NCI-H774 (cell line): ENCODE measurements at places on chromosomes 3 and 15.

DNA sequence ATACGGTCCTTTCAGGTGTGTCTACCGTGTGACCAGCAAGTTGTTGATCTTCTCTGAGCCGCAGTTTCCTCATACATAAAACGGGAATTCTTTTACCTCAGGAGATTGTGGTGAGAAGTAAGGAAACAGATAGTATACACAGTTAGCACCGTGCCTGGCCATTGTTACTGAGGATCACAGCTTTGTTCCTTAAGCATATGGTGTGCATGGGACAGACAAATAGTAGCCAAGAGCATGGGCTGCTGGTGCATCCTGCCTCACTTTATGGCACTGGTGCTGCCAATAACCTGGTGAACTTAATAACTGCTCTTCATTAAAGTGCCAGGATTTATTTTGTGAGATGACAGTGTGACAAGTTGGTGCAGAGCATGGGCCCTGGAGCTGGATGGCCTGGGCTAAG lies 86.3 kb downstream of the PDCD6IP start:
- no peak for DNase-seq

DNA sequence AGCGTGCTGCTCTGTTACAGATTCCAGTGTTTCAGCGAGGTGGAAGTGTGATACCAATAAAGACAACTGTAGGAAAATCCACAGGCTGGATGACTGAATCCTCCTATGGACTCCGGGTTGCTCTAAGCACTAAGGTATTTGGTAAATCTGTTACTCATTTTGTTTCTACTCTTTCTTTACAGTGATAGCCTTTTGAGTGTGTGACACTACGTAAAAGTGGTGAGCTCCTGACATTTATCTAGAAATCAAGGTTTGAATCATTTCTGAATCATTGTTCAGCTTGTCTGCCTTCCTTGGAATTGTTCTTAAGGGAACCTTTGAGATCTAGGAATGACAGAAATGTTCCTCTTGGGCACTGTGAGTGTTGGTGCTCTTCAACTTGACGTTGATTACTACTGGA lies 11.2 kb upstream of the CAPN3 start:
- DNase-seq, result no peak

- DNase-seq, result no peak
Measured at GRCh38 chr3:184611607-184612281, 50.2 kb downstream of the EPHB3 start.

DNA sequence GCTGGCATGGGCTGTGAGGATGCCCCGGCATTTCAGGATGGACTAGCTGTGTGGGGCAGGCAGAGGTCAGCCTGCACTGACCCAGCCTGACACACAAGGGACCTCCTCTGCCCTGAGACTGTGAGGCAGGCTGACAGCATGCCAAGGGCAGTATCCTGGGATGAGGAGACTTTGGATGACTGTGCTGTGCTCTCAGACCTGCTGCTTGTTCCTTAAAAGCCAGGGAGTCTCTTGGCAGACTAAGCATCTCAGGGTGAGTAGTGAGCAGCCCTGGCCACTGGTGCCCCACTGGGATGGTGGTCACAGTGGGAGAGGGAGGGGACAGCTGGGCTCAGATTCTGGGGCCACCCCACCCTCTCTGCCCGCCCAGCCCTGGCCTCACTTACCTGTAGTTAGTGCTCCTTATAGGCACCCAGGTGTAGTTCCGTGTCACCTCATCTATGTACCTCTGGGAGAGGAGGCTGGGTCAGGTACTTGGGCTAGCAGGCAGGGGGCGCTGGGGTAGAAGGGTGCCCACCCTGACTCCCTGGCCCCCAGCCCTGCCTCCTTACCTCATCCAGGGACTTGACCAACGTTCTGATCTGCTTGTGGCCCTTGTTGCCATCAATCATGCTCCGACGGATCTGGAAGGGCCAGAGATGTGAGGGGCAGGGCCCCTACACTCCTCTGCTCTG lies 16.1 kb upstream of the TMEM115 start:
- DNase-seq, result no peak

DNA sequence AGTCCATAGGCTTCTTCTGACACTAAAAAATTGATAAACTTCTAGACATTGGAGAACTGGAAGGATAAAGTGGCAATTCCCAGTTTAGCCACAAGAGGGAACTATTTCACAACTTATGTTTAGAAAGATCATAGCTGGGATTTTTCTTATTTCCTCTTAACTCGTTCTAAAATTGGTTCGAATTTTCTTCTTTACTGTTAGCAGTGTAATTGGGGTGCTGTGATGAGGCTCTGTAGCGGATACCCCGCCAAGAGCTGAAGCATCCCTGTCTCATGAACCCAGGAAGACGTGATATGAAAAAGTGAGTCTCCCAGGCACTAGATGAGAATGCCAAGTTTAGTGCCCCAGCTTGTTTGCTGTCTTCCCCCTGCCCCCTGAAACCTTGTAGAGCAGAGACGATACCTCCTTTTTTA lies 85.1 kb downstream of the PDCD6IP start:
- no peak for DNase-seq

DNA sequence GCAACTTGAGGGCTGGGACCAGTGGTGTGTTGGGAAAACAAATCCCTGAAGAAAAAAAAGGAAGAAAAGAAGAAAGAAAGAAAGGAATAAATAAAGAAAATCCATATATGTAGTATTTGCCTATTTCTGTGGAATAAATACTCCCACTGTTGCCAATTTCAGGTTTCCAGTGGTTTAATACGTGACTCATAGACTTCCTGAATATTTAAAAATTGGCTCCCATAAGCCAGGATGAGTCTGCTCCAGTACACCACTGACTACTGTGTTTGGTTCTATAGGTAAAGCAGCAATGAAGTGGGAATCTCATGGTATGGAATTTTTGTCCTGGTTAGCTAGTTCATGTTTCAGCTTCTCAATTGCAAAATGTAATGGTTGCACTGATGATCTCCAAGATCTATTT lies 31.6 kb downstream of the PYDC2 start:
- DNase-seq, result no peak

GRCh38 chr3:18010001-18010400 lies 267.6 kb upstream of the TBC1D5 start:
- DNase-seq, result no peak

- no peak for DNase-seq
Measured at GRCh38 chr15:97567411-97567810, 393.1 kb upstream of the ARRDC4 start.

DNA sequence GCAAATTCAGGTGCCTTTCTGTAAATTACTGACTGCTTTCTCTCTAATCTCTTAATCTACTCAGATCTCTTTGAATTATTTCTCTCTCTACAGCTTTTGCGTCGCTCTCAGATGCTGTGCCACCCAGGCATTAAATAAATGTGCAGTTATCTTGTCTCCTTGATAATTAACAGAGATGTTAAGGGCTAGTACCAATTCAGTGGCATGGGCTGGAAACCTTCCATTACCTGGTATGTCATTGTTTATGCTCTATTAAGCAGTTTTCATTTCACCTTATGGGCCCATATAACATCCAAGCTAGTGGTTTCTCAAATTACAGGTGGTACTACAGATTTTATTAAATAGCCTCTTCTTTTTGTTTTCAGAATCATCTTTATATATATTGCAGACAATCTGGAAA lies 66.0 kb downstream of the PEX5L start:
- no peak for DNase-seq

DNA sequence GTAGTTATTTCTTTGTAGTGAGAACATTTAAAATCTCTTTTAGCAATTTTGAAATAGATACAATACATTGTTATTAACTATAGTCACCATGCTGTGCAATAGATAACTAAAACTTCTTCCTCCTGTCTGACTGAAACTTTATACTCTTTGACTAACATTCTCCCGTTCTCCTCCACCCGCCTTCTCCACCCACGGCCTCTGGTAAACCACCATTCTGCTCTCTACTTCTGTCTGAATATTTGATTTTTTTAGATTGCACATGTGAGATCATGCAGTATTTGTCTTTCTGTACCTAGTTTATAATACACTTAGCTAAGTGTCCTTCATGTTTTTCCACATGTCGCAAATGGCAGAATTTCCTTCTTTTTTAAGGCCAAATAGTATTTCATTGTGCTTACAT lies 72.8 kb upstream of the RBM5 start:
- no peak for DNase-seq

- no peak for DNase-seq
Measured at GRCh38 chr15:52642386-52643361, 36.5 kb downstream of the ATOSA start.

DNA sequence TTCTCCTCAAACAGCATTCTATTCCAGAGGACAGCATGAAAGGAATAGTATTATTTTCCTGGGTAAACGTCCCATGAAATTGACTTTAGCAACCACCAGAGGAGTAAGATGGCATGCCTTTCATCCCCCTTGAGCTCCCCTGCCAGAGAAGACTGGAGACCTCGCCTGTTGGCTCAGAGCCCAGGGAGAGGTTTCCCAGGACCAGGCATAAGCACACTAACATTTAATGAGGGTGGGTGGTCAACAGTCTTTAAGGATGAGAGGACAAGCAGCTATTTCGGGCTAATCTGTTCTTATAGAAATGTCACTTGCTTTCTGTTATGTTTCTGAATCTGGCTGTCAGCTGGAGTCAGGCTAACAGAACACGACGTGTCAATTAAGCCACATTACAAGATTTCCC lies 390.5 kb downstream of the GABRG3 start:
- DNase-seq, result no peak

- DNase-seq, result peak; percentile 56
Measured at GRCh38 chr3:159263750-159264553, 462.1 kb downstream of the MFSD1 start.

DNA sequence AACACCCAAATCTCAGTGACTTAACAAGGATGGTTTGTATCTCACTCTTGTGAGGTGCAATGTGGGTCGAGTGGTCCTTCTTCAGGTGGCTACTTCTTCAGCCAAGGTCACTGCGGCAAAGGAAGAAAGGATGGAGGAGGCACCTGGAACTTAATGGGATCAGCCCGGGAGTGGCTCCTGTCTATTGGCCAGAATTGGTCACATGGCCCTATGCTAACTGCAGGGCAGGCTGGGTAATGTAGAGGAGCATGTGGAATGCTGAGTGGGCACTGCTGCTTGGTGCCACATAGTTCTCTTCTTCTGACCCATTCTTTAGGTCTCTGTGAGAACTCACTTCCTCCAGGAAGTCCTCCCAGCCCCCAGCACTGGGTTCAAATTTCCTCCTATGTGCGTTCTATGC lies 20.3 kb upstream of the FAM3D start:
- no peak for DNase-seq

DNA sequence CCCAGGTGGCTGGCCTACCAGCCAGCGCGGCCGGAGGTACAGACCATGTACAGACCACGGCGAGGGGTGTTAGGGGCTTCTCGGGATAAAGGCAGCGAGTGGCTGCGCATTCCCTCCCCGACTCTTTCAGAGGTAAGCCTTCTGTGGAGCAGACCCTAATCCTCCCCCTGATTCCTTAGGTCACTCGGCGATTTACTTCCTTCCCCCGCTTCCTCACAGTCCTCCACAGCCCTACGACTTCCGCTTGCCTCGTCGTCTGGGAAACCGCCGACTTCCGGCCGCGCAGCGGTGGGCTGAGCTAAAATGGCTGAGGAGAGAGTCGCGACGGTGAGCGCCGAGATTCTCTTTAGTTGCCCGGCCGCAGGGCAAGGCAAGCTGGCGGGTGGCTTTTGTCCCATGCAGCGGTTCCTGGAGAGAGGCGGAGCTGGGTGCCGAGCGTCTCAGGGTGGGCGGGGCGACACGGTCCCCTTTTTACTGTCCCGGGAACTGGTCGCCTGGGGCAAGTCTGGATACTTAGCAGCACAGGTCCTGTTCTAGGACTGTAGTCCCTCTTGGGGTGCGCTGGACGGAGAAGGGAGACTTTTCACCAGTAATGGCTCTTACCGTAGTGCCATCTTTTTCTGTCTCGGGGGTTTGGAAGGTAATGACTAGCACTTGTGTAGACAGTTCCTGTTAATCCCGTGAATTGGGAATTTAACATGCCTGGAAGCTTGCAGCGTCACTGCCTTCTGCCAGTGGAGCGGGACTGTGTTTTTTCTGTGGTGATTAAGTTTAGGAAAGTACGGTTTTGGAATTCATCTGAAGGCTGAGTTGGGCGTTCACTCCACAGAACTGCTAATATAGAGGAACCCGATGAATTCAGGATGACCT lies at the start of the genes BBS4 and HIGD2B:
BBS4 (plus strand) TSS at position 283 of the 870 bp plus-strand sequence; CDS start at position 304, 21 bp downstream.
HIGD2B (minus strand) TSS at position 258 of the 870 bp plus-strand sequence. CDS start 9,808 bp downstream, outside the sequence.
- DNase-seq, result no peak

DNA sequence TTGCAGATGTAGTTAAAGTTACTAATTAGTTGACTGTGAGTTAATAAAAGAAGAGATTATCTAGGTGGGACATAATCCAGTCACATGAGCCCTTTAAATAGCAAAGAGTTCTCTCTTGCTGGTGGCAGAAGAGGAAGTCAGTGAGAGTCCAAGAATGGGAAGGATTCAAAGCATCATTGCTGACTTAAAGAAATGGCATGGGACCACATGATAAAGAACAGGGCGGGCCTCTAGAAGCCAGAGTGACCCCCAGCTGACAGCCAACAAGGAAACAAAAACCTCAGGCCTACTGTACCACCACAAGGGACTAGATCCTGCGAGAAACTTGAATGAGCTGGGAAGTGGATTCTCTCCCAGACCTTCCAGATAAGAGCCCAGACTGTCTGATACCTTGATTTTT lies 447.2 kb upstream of the CCDC54 start:
- no peak for DNase-seq

DNA sequence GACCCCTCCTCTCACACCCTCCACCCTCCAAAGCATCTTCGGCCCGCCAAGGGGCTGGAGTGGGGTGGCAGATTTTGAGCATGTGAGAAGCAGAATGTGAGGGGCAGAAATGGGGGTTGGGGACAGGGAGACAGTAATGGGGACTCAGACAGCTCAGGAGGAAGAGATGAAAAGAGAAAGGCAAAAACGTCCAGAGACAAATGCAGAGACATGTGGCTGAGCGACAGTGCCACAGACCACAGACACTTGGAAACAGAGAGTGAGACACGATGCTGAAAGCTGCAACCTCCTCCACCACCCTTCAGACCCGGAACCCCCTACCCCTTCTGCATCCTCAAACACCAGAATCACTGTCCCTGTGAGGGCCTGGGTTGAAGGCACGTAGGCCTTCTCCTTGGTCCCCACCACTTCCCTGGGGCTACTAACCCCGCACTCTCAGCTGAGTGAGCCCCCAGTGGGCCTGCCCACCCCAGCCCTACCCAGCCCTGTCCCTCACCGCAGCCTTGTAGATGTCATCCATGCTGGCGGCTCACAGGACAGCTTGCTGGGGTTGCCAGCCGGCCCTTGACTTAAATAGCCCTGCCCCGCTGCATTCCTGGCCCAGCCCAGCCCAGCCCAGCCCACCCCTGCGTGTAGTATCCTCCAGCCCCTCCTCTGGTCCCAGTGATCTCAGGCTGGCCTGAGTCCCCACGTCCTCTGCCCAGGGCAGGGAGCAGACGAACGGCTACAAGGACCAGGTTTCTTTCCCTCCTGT lies at the start of gene TNNC1:
TNNC1 (minus strand) TSS at position 546 of the 754 bp plus-strand sequence; CDS start at position 520, 26 bp downstream.
- DNase-seq, result no peak

DNA sequence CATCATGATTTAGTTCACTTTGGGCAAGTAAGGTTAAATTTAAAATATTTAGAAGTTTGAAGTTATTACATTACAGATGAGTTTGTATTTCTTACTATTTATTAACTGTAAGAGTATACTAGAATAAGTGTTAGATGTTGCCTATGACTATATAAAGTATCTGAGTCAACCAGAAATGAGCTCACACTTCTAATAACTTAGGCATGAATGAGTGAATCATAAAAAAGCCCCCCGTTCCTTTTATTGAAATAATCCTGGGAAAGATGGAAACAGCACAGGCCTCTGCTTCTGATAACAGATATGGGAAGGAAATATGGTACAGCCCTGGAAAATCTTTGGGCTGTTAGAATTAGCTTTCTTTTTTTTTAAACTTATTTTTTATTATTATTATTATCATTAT lies 66.6 kb upstream of the TGFBR2 start:
- no peak for DNase-seq
